ENCODE measurements at places on chromosomes 7 and 10.

DNA sequence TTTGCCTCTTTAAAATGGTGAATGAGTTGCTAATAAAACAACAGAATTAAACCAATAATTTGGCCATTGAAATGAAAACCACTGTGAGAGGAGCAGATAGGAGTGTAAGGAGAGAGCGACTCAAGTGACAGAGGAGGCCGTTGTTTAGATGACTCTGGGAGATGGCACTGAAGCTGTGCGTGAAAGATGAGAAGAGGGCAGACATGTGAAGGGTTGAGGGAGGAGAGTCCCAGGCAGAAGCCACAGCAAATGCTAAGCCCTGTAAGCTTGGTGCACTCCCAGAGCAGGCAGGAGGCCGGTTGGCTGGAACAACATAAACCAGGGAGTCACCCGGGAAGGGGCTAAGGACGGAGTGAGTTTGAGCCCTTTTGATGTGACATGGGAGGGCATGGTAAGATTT, 814 bp upstream of the OPALIN start:
- no peak for DNase-seq

- DNase-seq: no peak
Observed at GRCh38 chr7:21971780-21972396, 26.2 kb upstream of the CDCA7L start.

- no peak for DNase-seq
Observed at GRCh38 chr10:69902835-69903535, 101.3 kb downstream of the COL13A1 start.

DNA sequence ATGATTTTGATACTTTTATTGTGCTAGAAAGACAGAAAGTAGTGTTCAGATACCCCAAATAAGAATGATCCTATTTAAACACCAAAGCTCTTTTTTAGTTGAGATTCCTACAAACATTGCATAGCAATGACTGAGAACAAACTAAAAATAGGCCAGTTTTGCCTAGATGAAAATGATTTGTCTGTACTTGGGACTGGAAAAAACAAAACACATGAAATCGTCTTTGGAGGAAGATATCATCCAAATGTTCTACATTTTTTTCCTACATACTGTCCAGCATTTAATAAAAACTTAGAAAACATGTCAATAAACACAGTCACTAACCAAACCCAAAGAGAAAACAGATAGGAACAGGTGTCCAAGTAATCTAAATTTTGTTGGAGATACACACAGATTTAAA, 111.6 kb upstream of the MEOX2 start:
- no peak for DNase-seq

- no peak for DNase-seq
Observed at GRCh38 chr7:45246339-45246738, 88.7 kb downstream of the RAMP3 start.

GRCh38 chr7:143042159-143042789, 9.9 kb upstream of the OR6V1 start:
- DNase-seq: no peak

- DNase-seq: no peak
Observed at GRCh38 chr10:104252368-104252767, 2.3 kb upstream of the GSTO1 start.

- no peak for DNase-seq
Observed at GRCh38 chr10:75513292-75513885, 82.0 kb downstream of the LRMDA start.

DNA sequence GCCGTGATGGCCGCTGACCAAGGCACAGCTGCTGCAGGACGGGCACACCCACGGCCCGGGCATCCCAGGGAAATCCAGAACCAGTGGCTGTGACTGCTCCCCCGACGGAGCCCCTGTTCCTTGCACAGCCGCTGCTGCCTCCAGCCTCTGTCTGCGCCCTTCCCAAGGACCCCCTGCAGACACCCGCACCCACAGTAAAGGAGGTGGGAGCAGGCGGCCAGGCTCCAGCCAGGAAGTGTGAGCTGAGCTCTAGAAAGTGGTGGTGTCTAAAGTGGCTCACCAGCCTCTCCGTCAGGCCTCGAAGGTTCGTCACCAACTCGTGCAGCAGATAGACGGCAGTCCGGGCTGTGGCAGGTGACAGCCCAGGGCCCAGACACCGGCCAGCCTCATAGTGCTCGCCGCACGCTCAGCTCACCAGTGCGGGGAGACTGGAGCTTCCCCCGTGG, 306.7 kb downstream of the DNAJB6 start:
- no peak for DNase-seq

All from stimulated activated CD4-positive, alpha-beta T cell treated with anti-CD3 and anti-CD28 coated beads, Interleukin-4, amount 100 ng/mL, for 1 hour (primary cell).